ENCODE measurements at places on chromosomes 13 and 19.

- no peak for DNase-seq
These were observed 15.6 kb upstream of the FLT1 start for GRCh38 chr13:28510542-28510941.

DNA sequence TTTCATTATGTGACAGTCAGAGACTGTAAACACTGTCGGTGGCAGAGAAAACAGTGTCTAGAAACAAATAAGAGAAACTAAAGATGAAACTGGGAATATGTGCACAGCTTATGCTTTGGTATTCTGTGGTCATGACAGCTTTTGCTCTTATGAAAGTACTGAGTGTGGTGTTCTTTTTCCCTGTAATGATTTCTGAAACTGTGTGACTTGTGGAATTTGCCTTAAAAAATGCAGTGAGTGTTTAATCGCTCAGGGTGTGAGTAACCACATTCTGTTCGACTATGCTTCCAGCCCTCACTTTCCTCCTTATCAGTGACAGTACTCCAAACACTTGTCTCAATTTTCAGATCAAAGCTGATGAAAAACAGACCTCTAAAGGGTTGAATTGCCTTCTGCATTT is 66.9 kb upstream of the DIAPH3 start:
- DNase-seq, result no peak

DNA sequence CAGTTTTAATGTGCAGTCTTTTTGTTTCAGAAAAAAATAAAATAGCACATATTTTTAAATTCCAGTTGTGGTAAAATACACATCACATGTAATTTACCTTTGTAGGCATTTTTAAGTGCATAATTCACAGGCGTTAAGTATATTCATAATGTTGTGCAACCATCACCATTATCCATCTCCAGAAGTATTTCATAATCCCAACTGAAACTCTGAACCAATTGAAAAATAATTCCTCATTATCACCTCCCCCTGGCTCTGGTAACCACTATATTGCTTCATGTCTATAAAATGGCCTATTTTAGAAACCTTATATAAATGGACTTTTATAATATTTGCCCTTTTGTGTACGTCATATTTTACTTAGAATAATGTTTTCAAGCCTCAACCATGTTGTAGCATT is 756.5 kb upstream of the KLHL1 start:
- DNase-seq, result no peak

- no peak for DNase-seq
These were observed 28.1 kb downstream of the DHX34 start for GRCh38 chr19:47377208-47377701.

DNA sequence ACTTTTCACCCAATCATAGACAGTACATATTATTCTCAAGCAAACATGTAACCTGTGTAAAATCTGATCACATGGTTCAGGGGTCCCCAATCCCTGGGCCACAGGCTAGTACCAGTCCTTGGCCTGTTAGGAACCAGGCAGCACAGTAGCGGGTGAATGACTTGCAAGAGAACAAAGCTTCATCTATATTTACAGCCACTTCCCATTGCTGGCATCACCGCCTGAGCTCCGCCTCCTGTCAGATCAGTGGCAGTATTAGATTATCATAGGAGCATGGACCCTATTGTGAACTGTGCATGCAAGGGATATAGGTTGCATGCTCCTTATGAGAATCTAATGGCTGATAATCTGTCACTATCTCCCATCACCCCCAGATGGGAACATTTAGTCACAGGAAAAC is 133.1 kb downstream of the MAB21L1 start:
- DNase-seq, result no peak

- no peak for DNase-seq
These were observed 1137.1 kb downstream of the OLFM4 start for GRCh38 chr13:54165581-54166215.

DNA sequence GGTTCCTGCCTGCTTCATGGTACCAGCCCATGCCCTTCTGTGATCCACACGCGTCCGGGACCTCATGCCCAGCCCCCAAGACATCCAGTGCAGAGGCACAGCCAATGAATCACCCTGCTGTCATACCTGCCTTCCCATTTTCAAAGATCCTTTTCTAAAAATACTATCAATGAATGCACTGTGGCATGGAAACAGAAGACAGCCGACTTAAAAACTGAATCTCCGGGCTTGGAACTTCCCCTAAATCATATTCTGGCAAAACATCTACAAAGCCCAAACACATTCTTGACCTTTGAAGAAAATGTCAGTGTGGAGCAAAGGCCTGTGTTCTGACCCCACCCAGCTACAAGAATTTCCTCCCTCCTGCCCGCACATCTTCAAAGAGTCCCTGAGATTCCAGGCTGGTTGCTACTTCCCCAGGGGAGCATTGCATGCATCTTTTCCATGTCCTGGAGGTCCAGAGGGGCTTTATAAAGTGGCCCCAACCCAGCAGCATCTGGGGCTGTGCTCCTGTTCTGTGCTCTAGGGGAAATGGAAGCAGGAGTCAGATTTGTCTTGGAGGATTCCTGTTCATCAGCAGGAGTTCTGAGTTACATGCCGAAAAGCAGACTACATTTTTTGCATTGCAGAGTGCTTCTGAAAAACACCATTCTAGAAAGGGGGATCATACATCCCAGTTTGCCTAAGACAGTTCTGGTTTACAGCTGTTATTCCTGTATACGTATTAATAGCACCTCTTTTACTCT is 135.2 kb downstream of the USP12 start:
- DNase-seq, result no peak

- DNase-seq, result no peak
These were observed 28.7 kb downstream of the ZNF726 start for GRCh38 chr19:23943411-23943810.

DNA sequence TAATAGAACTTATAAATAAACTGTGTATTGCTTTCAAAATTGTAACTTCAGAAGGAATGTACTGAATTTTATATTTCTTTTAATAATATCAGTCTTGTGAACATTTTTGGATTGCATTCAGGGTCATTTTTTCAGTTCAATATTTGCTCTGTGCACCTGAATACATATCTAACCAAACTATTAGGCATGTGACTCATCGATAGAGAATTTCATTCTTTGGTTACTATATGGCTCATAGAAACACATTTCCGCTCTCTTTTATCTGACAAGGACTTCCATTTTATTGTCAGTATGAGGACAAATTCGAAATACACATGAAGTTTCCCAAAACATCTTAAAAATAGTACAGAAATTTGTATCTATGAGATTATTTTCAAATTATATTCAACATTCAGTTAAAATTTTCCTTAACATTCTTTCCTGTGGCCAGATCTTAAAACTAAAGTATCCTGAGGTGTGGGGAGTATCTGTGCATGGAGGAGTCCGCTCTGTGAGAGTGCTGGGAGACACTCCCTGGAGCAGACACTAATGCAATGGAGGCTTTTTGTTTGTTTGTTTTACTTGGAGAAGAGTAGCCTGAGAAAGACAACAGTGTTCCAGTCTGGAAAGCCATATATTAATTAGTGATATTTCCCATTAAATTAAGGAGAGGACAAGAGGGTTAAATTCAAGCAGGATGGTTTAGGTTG is 483.6 kb downstream of the PCDH20 start:
- DNase-seq, result no peak

GRCh38 chr13:102571075-102571474 is 25.7 kb upstream of the TPP2 start:
- no peak for DNase-seq

DNA sequence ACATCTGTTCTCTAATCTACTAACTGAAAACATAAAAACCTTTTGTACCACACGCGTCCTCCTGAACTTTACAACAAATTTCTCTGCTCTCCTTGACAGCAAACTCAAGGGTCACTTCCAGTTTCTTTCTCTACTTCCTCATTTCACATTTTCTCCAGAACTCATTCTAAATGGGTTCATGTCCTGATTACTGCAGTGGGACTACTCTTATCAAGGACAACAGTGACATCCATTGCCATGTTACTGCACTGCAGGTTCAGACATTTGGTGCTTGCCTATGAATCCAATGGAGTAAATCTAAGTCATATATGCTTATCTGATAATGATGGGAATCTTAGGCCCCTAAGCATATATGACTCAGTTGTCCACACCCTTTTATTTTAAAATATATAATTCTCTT is 35.3 kb downstream of the FPR3 start:
- DNase-seq, result no peak

- DNase-seq, result no peak
These were observed 5.9 kb downstream of the ADGRE2 start for GRCh38 chr19:14772467-14772866.

DNA sequence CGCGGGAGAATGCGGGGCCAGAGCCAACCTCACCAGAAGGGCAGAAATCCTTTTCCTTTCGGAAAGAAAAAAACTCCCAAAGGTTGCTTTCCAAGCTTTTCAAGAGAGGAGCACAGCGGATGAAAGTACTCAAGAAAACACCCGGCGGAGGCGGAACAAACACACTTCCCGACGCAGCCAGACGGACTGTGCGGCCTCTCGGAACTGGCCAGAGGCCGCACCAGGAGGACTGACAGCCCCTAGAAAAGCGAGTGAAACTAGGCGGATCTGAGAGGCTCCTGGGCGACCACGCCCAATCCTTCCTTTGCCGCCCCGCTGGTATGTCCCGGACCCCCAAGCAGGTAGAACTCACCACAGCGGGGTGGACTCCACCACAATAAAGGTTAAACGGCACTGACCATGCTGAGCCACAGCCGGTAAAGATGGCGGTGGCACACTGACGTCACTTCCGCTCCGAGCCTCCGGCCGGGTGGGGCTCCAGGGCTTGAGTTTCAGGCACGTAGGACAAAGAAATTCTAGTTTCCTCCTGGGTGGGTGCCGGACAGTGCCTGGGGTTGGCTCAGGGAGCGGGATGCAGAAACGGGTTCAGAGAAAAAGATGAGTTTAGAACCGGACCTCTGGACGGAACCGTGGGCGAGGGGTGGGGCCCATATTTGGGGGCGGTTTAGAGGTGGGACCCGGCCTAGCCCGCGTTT is at the start of gene ZNF562:
TSS of gene ZNF562 (minus strand) at position 438 of the 695 bp plus-strand sequence. CDS start 14,356 bp downstream, outside the sequence.
- DNase-seq, result peak; percentile 81

- no peak for DNase-seq
These were observed 19.5 kb downstream of the MAN2B1 start for GRCh38 chr19:12647047-12647446.

DNA sequence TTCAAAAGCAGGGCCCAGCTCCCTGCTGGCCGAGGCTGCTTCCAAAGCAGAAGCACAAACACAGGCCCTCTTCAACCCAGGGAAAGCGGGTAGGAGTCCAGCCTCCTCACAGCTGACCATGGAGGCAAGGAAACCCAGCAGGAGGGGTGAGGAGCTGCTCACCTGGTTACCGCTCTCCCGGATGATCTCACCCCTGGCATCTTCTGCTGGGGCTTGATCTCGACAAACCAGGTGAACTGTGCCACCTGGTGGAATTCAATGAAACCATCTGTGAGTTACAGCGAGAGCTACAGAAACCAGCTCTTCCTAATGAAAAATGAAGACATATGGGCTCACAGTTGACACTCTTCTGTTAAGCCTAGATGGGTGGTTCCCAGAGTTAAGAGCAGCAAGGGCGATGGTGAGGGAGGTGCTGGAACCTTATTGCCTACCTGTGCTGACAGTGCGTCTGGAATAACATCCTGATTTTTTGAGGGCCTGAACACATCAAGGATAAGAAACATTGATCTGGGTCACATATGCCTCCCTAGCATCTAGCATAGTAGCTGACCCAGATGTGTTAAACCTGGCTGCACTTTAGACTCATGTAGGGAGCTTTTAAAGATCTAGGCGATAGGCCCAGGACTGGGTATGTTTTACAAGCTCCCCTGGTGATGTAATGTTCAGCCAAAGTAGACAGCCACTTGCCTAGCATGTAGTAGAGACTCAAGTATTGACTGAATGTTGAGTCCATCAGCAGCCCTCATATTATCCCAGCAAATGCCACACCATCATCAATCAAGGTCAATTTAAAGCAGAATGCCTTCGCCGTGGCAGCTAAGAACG is 6.1 kb downstream of the DHRS12 start:
- peak; percentile 63 for DNase-seq

DNA sequence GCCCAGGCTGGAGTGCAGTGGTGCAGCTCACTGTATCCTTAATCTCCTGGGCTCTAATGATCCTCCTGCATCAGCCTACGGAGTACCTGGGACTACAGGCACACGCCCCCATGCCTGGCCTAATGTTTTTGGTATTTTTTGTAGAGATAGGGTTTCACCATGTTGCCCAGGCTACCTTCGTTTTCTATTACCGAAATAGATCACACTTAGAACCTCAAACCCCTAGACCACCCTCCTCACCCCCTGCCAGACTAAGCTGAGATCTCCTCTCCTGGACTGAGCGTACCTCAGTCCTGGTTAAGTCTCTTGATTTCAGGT is 391 bp downstream of the KLF1 start:
- no peak for DNase-seq

- DNase-seq, result no peak
These were observed 36.0 kb upstream of the SLC7A10 start for GRCh38 chr19:33261511-33262189.

- DNase-seq, result no peak
These were observed 217.6 kb downstream of the PCCA start for GRCh38 chr13:100306434-100306999.

GRCh38 chr19:38596057-38596981 is 21.4 kb downstream of the MAP4K1 start:
- DNase-seq, result peak; percentile 33

GRCh38 chr19:18414504-18415177 is 4.6 kb upstream of the SSBP4 start:
- DNase-seq, result no peak

DNA sequence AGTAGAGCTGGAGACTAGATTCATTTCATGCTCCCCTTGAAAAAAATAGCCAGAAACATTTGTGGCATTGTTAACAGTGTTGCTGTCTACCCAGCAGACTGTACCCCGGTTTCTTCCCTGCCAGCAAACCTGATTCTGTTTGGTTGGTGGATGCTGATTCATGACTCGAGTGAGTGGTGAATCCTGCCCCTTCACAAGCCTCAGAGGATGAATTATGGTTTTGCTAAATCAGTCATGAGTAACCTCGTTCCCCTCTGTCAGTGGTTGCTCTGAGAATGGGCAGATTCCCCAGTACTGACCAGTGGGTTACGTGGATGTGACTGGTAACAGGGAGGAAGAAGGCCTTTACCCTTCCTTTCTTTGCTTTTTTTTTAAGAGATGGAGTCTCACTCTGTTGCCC is 10.1 kb downstream of the NLRP12 start:
- no peak for DNase-seq

GRCh38 chr13:102977471-102977870 is 88.7 kb downstream of the SLC10A2 start:
- DNase-seq, result no peak

GRCh38 chr13:20185366-20186056 is 7.2 kb downstream of the GJB2 start:
- DNase-seq, result no peak

- no peak for DNase-seq
These were observed 20.3 kb upstream of the NPAS1 start for GRCh38 chr19:46999377-46999776.

DNA sequence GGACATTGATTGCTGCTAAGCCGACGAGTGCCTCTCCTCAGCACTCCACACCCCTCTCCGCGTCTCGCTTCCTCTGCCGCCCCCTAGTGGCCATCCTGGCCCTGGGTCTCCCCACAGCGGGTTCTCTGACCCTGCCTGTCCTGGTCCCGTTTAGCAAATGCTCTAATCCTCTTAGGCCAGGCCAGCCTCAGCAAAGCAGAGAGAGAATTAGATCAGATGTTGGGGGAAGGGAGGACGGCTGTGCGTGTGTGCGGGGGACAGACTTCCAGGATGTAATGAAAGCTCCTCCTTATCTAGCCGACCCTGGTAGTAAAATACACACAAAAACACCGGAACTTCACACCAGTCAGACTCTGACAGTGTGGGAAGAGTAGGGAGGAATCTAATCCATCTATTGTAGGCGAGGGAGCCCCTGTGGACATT is 4.5 kb downstream of the TPRX2 start:
- peak; percentile 86 for DNase-seq

GRCh38 chr19:21587549-21587948 is 82.1 kb downstream of the ZNF429 start:
- DNase-seq, result no peak
